CD4-positive, alpha-beta memory T cell (primary cell): ENCODE measurements at places on chromosomes 13 and 19.

DNA sequence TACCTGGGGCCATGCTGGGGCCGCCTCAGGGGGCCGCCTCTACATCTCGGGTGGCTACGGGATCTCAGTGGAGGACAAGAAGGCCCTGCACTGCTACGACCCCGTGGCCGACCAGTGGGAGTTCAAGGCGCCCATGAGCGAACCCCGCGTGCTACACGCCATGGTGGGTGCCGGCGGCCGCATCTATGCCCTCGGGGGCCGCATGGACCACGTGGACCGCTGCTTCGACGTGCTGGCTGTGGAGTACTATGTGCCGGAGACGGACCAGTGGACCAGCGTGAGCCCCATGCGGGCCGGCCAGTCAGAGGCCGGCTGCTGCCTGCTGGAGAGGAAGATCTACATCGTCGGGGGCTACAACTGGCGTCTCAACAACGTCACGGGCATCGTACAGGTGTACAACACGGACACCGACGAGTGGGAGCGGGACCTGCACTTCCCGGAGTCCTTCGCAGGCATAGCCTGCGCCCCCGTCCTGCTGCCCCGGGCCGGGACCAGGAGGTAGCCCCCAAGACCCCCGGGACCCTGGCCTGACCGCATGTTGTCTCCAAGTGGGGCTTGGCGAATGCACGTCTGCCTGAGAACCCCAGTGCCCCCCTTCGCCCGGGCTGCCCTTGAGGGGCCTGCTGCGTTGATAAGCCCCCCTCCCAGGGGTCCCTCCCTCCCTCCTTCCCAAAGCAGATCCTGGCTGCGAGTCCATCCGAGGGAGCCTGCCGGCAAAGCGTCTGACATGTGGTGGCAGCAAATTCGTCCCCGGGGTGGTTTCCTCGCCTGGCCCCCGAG, 14.5 kb upstream of the CRTC1 start:
- no peak for DNase-seq

DNA sequence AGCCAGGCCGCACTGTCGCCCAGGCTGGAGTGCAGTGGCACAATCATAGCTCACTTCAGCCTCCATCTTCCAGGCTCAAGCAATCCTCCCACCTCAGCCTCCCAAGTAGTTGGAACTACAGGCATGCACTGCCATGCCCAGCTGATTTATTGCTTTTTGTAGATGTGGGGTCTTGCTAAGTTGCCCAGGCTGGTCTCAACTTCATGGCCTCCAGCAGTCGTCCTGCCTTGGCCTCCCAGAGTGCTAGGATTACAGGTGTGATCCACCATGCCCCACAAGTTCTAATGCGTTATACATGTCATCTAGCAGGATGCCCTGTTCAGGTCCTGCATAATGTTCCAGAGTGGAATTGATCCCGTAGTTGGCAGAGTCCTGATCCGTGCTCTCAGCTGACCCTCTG, 4.6 kb downstream of the C19orf53 start:
- DNase-seq, result no peak

DNA sequence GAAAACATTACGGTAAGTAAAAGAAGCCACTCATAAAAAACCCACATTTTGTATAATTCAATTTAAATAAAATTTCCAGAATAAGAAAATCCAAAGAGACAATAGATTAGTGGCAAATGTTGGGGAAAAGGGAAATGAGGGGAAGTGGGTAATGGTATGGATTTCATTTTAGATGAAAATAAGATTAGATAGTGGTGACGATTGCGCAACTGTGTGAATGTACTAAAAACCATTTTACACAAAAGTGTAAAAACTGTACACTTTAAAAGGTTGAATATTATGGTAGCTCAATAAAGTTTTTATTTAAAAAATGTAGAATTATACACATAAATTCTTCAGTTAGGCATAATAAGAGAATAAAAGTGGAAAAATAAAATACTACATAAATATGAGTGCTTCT, 3.7 kb downstream of the MBD3L1 start:
- no peak for DNase-seq

DNA sequence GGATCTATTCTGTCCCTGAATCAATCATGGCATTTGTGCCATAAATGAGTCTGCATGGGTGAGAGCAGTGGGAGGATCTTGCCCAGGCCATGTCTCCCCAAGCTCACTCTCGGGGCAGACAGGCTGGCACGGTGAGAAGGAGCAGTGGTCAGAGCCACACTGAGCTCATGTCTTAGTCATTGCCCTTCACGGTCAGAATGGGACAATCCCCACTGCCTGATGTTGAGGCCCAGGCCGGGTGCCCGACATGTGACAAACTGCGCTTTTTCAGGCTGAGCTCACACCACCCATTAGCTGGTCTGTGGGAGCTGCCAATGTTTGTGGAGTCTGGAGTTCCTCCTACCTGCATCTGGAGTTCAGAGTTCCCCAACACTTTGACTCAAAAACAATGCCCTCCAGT, 481.9 kb downstream of the COG6 start:
- DNase-seq, result no peak

DNA sequence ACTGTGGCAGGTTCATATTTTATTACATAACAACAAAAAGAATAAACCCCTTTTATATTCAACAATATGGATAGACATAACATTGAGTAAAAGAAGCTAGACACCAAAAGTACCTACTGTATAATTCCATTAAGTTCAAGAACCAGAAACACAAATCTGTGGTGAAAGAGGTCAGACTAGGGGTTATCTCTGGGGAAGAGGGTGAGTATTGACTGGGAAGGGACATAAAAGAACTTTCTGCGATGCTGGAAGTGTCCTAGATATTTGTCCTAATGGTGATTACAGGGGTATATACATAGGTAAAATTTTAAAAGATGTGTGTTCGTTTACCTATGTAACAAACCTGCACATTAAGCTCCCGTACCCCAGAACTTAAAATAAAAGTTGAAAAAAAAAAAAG, 103.0 kb downstream of the SUCLA2 start:
- DNase-seq, result no peak

- DNase-seq, result peak; percentile 4
Measured at GRCh38 chr13:105410602-105411001, 1124.9 kb downstream of the EFNB2 start.

- DNase-seq, result no peak
Measured at GRCh38 chr13:22967669-22968068, 213.1 kb upstream of the SGCG start.

GRCh38 chr13:41596190-41596589, 138.8 kb downstream of the RGCC start:
- no peak for DNase-seq

DNA sequence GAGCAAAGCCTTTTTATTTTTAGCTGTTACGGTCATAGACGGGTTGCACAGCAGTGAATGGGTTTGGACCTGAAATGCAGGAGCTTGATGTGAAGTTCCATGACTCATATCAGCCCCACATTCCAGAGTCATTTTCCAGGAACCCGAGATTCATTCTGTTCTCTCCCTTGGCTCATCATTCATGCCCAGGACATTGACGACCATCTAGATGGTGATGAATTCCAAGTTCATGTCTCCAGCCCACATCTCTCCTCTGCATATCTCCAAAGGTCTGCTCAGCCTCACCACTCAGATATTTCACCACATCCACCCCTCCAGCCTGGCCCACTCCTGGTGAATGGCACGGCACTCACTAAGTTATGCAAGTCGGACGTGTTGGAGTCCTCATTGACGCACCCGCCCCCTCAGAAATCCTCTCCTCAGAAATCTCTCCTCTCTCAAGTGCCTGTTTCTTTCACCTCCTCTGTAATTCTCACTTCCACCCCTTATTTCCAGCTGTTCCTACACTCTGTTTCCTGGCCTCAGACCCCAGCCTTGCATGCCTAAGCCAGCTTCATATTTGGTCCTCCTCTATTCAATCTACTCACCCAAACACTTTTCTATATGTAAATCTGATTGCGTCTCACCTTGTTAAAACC, 83.1 kb downstream of the ALOX5AP start:
- DNase-seq, result no peak

- DNase-seq, result no peak
Measured at GRCh38 chr13:65330691-65331090, 1899.4 kb downstream of the PCDH9 start.

DNA sequence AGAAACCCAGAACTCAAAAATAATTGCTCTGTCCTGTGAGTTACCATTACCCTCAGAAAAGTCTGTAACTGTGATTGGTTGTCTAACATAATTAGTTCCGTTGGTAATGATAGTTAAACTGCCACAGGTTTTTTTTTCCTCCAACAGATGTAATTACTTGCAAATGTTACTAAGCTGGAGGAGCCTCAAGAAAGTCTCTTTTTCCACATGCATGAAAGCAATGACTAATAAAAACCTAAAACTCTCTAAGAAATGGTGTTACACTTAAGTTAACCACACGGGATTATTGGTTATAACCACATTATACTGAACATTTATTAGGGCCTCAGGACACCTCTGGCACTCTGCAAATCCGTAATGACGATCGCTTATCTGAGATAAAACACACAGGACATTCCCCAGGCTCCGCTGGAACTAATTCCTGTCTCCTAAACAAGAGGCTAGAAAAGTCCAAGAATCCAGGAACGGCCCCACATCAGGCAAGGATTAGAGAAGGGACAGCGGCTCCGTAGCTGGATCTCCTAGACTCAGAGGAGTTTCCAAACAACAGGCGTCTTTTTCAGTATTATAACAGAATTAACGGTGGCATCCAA, 753 bp downstream of the ZNF235 start:
- DNase-seq, result peak; percentile 34

GRCh38 chr13:114146629-114147028, 14.2 kb upstream of the RASA3 start:
- DNase-seq, result no peak

DNA sequence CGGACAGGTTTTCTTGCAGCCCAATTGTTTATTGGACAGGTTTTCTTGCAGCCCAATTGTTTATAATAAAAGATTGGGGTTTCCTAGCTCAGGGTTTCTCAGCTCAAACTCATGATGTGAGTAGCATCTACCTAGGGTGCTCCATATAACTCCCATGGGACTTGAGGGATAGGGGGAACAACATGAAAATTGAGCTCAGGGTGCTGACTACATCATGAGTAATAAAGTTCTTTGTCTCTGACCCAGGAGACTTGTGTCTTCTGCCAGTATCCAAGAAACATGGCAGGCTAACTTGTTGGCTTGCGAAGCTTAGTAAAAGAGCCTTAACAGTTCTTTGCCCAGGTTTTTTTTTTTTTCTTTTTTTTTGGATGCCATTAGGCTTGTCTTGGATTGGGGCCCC, 59.2 kb upstream of the MYCBP2 start:
- no peak for DNase-seq

GRCh38 chr13:41232578-41233480, 30.5 kb downstream of the MTRF1 start:
- DNase-seq, result no peak

- DNase-seq, result no peak
Measured at GRCh38 chr19:9958379-9958821, 22.1 kb upstream of the OLFM2 start.

GRCh38 chr13:101399365-101399764, 16.9 kb downstream of the NALCN start:
- DNase-seq, result no peak

GRCh38 chr13:65784088-65784816, 1445.9 kb downstream of the PCDH9 start:
- DNase-seq, result no peak

DNA sequence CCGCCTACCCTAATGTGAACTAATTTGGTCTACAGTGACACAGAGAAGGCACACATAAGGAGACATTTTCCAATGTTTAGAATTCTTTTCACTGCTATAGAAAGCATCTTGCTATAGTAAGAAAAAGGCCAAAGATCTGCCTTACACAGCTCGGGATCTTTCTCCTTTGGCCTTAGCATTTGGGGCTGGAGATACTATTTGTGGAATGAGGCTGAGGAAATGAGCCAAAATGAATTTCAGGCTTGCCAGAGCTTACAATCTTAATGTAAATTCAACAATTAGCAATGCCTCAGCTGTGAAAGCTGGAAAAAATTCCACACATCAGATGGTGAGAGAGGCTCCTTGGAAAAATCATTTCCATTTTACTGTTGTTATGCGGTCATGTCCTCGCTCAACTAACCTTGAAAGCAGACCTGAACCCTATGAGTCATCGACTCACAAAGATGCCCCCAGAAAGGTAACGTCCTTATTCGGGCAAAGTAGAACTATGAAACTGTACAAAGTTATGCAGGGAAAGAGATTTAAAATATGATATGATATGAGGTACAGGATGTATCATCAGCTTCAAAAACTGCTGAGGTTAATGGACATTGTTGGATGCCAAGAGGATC, 324.5 kb upstream of the NBEA start:
- no peak for DNase-seq

GRCh38 chr13:28527629-28528028, 32.7 kb upstream of the FLT1 start:
- no peak for DNase-seq

GRCh38 chr19:57559008-57559403, 657 bp downstream of the ZNF550 start:
- no peak for DNase-seq

DNA sequence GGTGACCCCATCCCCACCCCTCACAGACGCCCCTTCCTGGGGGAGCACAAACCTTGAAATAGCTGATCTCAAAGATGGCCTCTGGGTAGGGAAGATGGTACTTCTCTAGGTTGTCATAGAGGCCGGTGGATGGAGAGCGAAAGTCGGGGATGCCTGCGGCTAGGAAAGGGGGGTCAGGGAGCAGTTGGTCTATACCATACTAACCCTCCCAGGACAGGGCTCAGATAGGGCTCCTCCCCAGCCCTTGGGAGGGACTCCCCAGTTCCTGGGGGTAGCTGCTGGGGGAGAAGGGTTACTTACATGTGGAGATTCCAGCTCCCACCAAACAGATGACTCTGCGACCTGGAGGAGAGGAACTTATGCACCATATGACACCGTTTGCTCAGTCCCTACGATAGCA, 9.6 kb downstream of the SIRT2 start:
- DNase-seq, result no peak

GRCh38 chr19:10921199-10921909, 7.1 kb downstream of the YIPF2 start:
- no peak for DNase-seq

DNA sequence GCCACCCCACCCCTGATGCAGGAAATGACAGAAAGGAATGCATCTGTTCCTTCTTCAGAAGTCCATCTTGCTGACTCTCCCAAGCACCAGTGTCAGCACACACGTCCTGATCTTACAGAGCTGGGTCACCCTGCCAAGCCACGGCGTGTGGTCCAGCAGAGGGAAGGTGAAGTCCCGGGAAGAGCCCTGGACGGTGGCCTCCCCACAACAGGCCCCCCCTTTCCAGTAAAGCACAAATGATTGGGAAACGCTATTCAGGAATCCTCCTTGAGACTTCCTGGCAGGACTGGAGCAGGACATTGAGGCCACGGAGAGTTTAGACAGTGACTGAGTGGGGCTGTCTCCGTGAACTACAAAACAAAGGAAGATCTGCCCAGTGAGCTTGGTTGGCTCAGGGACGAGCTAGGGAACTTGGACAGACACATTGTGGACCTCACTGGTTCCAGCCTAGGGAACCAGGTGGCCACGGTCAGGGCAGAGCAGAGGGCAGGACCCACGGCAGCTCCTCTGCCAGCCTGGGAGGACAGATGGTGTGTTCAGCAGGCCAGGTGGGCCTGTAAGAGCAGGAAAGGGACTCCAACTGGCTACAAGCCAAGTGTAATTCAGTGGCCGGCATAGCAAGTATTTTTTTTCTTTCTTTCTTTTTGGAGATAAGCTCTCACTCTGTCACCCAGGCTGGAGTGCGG, 41.7 kb downstream of the ELL start:
- DNase-seq, result no peak

GRCh38 chr13:36163286-36163685, 32.1 kb upstream of the DCLK1 start:
- no peak for DNase-seq
